Inflammatory macrophage (primary cell): ENCODE measurements at places on chromosomes 3 and 15.

- no peak for DNase-seq
Observed at GRCh38 chr15:100278596-100279380, 63.0 kb downstream of the ADAMTS17 start.

DNA sequence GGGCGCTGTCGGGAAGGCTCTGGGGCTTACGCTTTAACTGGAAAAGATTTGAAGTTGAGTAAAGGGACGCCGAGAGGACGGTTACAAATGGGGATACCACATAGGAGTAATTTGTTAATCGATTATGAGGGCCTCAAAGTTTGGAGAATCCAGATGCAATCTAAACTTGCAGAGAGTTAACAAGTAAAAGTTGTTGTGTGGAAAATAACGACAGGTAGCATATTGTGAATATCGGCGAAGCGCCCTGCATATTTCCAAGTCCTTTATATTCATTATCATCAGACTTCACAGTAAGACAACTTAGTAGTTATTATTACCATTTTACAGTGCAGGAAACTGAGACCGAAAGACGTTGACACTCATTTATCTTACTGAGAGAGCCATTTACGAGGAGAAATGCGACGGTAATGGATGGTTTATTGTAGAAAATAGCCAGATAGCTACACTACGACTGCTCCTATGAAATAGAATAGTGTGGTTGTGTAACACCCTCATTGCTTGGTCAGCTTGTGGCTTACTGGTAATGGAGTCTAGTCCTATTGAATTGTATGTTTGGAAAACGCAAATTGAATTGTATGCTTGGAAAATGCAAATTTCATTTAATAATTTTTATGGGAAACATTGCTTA is 700 bp downstream of the MKRN2 start:
- DNase-seq, result peak; percentile 55

GRCh38 chr3:3798631-3799113 is 559 bp upstream of the LRRN1 start:
- no peak for DNase-seq

- no peak for DNase-seq
Observed at GRCh38 chr3:77414881-77415280, 375.0 kb downstream of the ROBO2 start.

GRCh38 chr3:154195620-154196356 is 74.6 kb downstream of the ARHGEF26 start:
- DNase-seq, result no peak

DNA sequence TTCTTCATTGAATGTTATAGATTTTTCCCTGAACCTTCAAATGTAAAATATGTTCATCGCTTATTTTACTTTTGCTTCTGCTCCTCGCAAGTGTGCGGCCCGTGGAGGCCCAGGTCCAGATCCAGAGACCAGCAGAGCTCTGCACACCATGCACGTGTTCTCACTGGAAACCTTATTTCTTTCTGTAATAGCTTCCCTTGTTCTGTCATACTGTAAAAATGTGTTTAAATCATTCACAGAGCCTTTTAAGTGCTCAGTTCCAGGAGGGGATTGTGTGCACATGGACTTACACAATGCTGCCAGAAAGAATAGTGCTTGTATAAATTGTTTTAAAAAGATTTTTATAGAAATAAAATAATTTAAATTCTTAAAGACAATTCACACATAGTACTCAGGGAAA is 359.3 kb downstream of the GABRG3 start:
- no peak for DNase-seq

DNA sequence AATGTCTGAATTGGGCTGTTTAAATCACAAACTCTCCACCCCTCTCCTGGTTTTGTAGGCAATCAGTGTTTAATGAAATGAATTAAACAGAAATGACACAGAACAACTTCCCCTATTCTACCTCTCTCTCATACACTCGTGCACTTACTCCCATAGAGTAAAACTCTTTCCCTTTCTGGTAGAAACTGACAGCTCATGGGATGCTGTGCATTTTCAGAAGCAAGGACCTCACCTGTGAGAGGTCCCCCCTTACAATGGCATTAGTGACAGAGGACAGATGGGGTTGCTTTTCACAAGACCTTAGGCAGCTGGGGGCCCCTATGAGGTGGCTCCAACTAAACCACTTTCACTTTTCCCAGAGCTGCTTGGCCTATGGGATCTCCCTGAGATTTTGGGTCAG is 31.9 kb downstream of the PARP16 start:
- DNase-seq, result no peak

GRCh38 chr15:83954506-83954905 is 281.1 kb upstream of the GOLGA6L4 start:
- DNase-seq, result no peak

DNA sequence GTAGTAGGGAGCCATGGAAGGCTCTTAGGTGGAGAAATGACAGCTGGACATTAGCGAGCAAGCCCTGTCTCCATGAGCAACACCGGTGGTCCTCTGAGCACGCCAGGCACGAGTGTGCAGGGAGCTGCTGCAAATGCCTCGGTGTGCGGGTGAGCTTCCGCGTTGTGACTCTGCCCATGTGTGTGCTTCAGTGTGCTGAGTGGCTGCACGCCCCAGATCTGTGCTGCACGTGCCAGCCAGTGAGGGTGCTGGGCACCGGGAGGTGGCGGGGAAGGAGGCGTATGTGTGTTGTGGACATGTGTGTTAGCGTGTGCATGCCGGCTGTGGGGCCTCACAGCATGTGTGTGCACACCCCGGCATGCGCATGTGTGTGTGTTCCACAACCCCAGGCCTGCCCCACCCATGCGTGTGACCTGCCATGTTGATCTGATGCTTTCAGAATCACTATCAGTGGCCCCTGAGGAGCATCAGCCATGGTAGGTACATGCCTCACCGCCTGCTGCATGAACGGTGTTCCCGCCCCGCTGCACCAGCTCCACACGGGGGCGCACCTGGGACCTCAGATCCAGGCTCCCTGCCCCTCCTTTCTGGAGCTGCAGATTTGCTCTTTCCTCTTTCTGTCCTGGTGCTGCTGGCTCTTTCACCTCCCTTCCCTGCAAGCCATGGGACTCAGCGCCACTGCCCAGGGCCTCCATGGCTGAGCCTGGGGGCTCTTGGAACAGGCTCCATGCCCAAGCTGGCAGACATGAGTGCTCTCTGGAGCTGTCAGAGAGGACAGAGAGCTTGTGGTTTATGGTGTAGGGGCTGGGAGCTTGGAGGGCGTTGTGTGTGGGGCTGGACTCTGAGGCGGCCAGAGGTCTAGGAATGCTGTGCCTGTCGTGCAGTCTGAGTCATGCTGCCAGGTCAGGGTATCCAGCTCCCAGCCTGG is 169.4 kb downstream of the TBC1D2B start:
- DNase-seq, result no peak

- DNase-seq, result no peak
Observed at GRCh38 chr3:159858650-159859049, 130.0 kb upstream of the IL12A start.

- DNase-seq, result no peak
Observed at GRCh38 chr3:42434777-42435380, 24.5 kb upstream of the LYZL4 start.

GRCh38 chr15:31262901-31263671 is 63.5 kb upstream of the KLF13 start:
- peak; percentile 96 for DNase-seq

- peak; percentile 48 for DNase-seq
Observed at GRCh38 chr15:94509259-94509658, 277.9 kb downstream of the MCTP2 start.

DNA sequence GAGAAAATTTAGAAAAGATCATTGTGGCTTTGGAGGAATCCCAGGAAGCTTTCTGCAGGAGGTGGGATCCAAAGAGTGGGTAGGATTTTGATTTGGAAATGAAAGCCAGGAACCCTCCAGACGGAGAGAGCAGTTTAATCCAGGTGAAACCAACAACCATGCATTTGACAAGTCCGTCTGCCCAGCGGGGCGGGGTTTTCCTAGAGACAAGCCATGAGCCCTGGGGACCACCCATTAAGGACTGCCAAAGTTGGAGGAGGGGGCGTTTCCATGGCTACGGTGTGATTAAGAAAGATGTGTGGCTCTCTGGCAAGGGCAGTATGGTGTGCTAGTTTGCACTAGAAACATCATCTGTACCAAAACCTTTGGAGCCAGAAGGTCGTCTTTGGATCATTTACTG is 53.4 kb downstream of the SRGAP3 start:
- no peak for DNase-seq

- DNase-seq, result peak; percentile 86
Observed at GRCh38 chr3:53114011-53114400, 16.2 kb downstream of the RFT1 start.

GRCh38 chr3:104198131-104198530 is 1168.6 kb upstream of the ALCAM start:
- DNase-seq, result no peak

DNA sequence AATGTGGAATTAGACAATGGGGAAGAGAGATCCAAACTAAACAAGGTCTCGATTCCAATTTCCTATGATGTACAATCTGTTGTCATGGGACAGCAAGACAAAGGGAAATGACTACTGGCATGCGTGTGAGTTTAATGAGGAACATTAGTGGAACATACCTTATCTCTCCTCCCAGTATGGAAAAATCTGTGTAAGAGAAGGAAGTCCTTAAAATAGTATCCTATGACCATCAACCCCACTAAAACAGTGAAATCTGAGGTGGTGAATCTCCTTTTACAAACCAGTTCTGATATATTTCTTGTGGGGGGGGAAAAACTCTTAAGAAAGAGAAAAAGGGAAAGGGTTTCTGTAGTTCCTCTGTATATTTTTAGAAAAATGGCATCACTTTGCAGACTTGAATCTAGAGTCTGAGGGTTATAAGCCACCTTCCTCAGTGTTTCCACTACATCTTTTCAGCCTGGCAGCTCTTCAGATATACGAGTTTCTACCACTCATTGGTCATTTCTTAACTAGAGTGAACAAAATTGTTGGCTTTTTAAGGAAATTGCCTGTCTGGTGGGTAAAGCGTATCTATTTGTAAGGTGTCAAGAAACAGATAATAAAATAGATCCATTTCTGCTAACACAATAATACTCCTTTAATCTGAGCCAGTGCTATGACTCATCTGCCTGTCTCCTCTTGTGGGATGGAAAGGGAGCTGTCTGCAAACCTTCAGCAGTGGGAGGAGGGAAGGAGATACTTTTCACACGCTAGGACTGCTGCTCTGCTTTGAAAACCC is 3.0 kb upstream of the TNFAIP8L3 start:
- peak; percentile 73 for DNase-seq

- DNase-seq, result no peak
Observed at GRCh38 chr3:39096775-39097174, 10.7 kb downstream of the GORASP1 start.

GRCh38 chr3:8557298-8557697 is 55.7 kb downstream of the LMCD1 start:
- no peak for DNase-seq

- peak; percentile 41 for DNase-seq
Observed at GRCh38 chr15:50358845-50359244, 3.8 kb upstream of the GABPB1 start.

DNA sequence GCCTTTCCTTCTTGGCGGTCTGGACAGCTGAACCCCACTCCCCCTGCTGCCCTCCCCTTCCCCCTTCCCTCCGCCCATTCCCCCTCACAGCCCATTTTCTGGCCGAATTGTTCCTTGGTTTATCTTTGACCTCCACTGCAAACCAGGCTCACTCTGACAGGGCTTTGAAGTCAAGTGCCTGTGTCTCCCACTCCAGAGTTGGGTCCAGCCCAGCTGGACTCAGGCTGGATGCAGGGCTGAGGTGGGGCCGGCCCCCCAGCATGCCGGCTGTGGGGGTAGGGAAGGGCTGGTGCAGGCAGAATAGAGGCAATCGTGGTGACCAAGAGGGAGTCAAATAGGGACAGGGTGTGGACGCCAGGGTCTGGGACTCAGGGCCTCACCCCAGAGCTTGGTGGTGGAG is 57.0 kb upstream of the MRPS22 start:
- no peak for DNase-seq

GRCh38 chr3:136787349-136787748 is 31.6 kb upstream of the SLC35G2 start:
- peak; percentile 45 for DNase-seq

GRCh38 chr15:77622209-77622933 is 10.3 kb downstream of the LINGO1 start:
- DNase-seq, result no peak

DNA sequence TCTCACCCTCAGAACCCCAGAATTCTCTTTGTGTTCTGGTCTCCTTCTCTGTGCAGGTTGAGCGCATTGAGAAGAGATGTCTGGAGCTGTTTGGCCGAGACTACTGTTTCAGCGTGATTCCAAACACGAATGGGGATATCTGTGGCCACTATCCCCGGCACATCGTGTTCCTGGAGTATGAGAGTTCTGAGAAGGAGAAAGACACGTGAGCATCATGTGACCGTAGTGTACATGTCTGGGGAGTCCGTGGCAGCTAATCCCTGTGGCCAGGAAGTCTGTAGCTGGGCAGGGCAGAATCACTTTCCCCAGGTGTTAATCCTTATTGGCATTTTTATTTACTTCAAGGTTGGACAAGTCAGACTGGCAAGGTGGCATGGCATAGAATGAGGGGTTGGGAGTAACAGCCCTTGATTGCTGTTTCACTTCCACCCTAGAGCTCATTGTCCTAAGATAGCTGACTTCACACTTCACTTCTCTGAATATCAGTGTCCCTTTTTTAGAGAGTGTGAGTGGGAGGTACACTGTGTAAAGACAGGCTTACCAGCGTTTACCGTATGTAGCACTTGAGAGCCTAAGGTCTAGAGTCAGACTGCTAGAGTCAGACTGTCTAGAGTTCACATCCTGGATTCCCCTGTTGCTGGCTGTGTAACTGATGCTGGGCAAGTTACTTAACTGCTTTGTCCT is 4.4 kb downstream of the MTMR14 start:
- DNase-seq, result peak; percentile 69

DNA sequence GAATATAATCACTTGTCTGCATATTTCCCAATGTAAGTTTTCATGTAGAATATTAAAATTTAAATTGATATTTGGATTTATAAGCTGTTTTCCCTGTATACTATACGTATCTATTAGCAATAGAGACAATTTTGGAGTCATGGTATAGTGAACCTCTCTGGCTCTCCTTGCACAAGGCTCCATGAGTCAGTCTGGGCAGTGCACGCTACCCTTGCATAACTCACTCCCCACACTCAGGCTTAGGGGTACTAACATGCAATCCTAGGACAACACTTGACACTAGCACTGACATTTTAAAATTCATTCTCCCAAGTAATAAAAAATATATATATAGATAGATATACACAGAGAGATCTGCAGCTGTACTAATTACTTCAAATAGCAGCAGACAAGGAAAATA is 39.2 kb downstream of the SLC24A1 start:
- peak; percentile 72 for DNase-seq

DNA sequence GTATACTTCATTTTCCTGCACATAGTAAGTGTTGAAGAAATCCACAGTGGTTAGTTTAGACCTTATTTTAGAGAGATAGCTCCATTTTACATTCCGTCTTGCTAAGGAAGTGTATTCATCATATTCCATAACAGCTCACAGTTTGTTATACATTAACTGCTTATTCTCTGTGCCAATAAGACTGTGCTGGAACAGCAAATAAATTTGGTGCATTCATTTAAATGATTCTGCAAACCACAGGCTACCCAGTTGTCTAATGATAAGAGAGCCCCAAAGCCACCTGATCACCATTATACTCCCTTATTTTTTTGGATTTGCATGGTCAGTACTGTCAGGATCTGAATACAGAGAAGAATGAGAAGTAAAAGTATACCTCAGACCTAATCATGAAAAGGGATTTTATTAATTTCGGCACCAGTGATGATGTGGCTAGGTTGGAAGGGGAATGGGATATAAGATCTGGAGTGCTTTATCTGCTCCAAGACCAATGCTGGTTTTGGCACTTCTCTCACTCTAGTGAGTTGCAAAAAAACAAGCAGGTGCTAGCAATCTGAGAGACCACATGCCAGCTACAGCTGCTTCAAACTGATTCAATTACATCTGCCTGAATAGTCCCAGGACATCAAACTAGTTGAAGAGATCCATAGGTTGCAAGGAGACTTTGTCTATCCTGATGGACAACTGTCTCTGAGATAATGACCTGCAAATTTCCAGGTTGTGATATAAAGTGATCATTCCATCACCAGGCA is 254.8 kb downstream of the ZBTB20 start:
- DNase-seq, result no peak
